Calu3 (cell line): ENCODE measurements at places on chromosomes 5 and 9. TPM values are rescaled to one million over a fixed set of nuclear protein-coding genes. Genes with fewer than 3 reads are reported as not detected.

The DBN1 gene
- 207 and 218 TPM in 2 replicates for total RNA-seq

The FCN2 gene
- total RNA-seq: not detected in 2 replicates

The PAIP1 gene
- 88.8 and 97.4 TPM in 2 replicates for total RNA-seq

The SMC5 gene
- total RNA-seq: 26.4 and 28.6 TPM in 2 replicates

The PRELID2 gene
- 33.2 and 33.4 TPM in 2 replicates for total RNA-seq

The CNTNAP3B gene
- total RNA-seq: 24.8 and 35.5 TPM in 2 replicates

The IQGAP2 gene
- 13.4 and 25.0 TPM in 2 replicates for total RNA-seq

The PCDHB13 gene
- 0.86 and 1.1 TPM in 2 replicates for total RNA-seq

The SCGB3A2 gene
- not detected in 2 replicates for total RNA-seq

The ARHGEF28 gene
- 79.3 and 92.0 TPM in 2 replicates for total RNA-seq

The ANKRD55 gene
- not detected in 2 replicates for total RNA-seq

The FST gene
- 19.4 and 19.6 TPM in 2 replicates for total RNA-seq

The SPTLC1 gene
- 72.7 and 77.0 TPM in 2 replicates for total RNA-seq

The SOWAHA gene
- 0.78 and 0.88 TPM in 2 replicates for total RNA-seq

The TRIM14 gene
- 34.1 and 54.0 TPM in 2 replicates for total RNA-seq

The ADAMTSL2 gene
- total RNA-seq: 0.14 TPM in 1 of 2 replicates, not detected in the other

The CCDC192 gene
- total RNA-seq: 2.1 and 2.5 TPM in 2 replicates

The CFAP157 gene
- total RNA-seq: 0.87 and 1.0 TPM in 2 replicates

The CD72 gene
- total RNA-seq: 0.38 and 0.73 TPM in 2 replicates

The RLN1 gene
- total RNA-seq: not detected in 2 replicates

The CDC20B gene
- total RNA-seq: not detected in 2 replicates

The CDKN2B-AS1 gene
- total RNA-seq: 8.9 and 10.5 TPM in 2 replicates

The GPX3 gene
- total RNA-seq: not detected in 2 replicates

The SPINK1 gene
- 307 and 444 TPM in 2 replicates for total RNA-seq

The TMEM215 gene
- total RNA-seq: not detected in 2 replicates

The OBP2A gene
- not detected in 2 replicates for total RNA-seq

The SPINK6 gene
- not detected in 2 replicates for total RNA-seq

The DBH gene
- total RNA-seq: not detected in 2 replicates

The HMHB1 gene
- total RNA-seq: not detected in 2 replicates

The DMRT3 gene
- not detected in 2 replicates for total RNA-seq

The C9orf50 gene
- not detected in 2 replicates for total RNA-seq

The SIT1 gene
- not detected in 2 replicates for total RNA-seq

The BHMT2 gene
- total RNA-seq: not detected in 2 replicates

The TMEM161B gene
- 34.1 and 35.7 TPM in 2 replicates for total RNA-seq

The PCDHB11 gene
- 0.83 and 0.85 TPM in 2 replicates for total RNA-seq

The LRSAM1 gene
- total RNA-seq: 12.0 and 18.4 TPM in 2 replicates

The PHYHD1 gene
- total RNA-seq: 0.66 TPM in 1 of 2 replicates, not detected in the other

The ABLIM3 gene
- total RNA-seq: 58.2 and 70.9 TPM in 2 replicates

The MOB3B gene
- 7.6 and 10.8 TPM in 2 replicates for total RNA-seq

The IPO11 gene
- 43.4 and 47.3 TPM in 2 replicates for total RNA-seq

The SNX2 gene
- total RNA-seq: 96.3 and 97.0 TPM in 2 replicates

The GLRA1 gene
- not detected in 2 replicates for total RNA-seq

The POU5F2 gene
- 1.4 and 2.0 TPM in 2 replicates for total RNA-seq

The MINAR2 gene
- not detected in 2 replicates for total RNA-seq

The SPINK5 gene
- 2.5 and 3.1 TPM in 2 replicates for total RNA-seq

The GABRA6 gene
- total RNA-seq: not detected in 2 replicates

The QRFP gene
- not detected in 2 replicates for total RNA-seq

The SHISAL2B gene
- total RNA-seq: not detected in 2 replicates

The GARIN3 gene
- not detected in 2 replicates for total RNA-seq

The ERGIC1 gene
- total RNA-seq: 231 and 235 TPM in 2 replicates

The SLCO6A1 gene
- total RNA-seq: not detected in 2 replicates

The SURF2 gene
- 20.6 and 22.9 TPM in 2 replicates for total RNA-seq

The STPG3 gene
- not detected in 2 replicates for total RNA-seq

The INSL6 gene
- total RNA-seq: not detected in 2 replicates
